ENCODE measurements at places on chromosomes 2 and 18.

DNA sequence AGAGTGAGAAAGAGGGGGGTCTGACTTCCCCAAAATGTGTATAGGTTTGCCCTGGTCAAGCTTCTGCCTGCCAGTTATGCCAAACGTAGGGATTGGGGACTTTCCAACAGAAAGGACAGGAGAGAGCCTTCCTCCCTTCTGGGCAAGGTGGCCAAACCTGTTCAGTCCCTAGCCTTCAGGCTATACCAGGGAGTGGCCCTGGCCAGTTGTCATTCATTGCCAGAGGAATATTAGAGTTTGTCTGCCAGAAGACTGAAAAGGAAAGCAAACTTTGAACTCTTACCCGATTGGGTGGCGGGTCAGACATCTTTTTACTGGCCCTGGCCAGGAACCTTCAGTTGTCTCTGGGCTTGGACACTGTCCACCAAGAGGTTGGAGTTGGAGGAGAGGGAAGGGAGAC lies 22.1 kb downstream of the RAB3GAP1 start:
- DNase-seq = no peak

- no peak for DNase-seq
These were observed 90.8 kb downstream of the HS6ST1 start for GRCh38 chr2:128227862-128228261.

DNA sequence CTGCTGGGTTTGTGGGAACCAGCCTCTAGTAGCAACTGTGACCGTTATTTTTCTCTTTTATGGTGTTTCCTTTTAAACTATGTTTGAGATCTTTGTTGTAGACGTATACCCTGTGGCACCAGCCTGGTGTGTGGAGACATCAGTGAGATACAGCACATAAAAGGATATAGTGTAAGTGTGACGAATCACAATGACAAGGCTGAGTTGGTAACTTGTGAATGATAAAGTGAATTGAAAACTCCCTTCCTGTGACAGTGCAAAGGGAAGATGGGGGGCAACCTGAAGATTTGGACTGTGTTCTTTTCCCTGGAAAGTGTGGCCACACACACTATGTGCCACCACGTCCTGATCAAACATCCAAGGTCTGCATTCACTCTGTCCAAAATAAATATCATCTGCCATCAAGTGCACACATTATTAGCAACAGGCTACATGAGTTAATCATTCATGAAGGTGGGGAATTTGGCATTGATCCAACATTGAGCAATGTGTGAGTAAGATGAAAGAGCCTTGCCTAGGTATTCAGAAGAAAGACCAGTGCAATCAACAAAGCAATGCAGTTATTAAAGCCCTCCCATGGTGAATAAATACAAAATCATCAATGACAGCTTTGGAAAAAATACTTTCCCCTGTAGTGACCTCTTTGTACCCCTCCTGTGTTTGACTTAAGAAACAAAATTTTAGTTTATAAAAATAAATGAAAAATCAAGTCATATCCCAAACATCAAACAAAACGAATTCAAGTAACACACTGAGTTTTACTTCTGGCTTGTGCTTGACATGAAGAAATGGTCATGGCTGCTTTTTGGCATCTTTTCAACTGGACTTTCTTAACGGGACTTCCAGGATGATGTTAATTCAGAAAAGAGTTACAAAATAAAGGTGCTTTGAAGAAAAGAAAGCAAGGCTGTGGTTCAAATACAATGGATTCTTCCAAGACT lies 1280.5 kb upstream of the ZEB2 start:
- no peak for DNase-seq

DNA sequence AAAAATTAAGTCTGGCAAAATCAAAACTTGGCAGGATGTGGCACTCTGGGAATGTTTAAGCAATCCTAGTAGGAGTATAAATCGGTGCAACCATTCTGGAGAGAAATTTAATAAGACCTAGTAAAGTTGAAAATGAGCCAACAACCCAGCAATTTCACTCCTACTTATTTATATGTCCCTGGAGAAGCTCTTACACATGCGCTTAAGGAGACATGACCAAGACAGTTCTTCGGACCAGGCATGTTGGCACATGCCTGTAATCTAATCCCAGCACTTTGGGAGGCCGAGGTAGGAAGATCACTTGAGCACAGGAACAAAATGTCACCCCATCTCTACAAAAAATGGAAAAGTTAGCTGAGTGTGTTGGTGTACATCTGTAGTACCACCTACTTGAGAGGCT lies 374.6 kb upstream of the LYPD1 start:
- DNase-seq = no peak

DNA sequence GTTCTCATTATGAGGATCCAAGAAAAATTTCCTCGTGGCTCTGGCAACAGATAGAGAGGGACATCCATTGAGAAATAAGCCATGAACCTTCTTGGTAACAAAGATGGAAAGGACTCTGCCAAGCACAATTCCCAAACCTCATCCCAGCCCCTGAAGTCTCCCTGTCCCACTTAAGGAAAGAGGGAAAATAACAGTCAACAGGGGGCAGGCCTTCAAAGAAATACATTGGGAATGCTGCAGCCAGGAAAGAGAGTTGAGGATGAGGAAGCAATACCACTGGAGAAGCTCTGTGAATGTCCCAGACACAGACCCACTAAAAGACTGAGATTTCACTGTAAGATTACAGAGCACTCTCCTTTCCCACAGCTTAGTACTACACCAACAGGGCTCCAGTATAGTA lies 93.2 kb downstream of the CD226 start:
- no peak for DNase-seq

DNA sequence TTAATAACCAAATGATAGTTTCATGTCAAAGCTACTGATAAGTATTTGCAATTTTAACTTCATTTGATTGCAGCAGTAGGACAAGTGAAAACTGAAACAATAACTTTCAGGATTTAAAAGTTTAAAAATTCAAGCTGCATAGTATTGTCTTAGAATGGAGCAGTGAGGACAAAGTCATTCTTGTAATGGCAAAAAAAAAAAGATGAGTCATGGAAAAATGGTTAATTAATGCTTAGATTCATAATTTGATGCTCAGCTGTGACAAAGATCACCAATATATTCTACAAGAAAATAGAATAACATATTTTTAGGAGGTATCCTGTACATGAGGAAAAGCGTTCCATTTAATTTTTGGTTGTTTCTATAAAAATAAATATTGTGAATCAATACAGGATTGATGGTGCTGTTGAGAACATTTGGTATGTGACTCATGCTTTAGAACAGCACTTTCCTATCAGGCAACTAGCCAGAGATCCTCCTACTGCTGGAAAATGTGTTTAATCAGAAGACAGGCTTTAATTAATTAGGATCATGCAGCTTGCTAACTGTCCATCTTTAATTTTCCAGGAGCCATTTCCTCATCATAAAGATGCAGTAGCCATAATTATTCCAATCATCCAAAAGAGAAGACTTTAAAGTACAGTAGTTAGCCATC lies 239.0 kb upstream of the MMADHC start:
- no peak for DNase-seq

- no peak for DNase-seq
These were observed 199.6 kb downstream of the PRKCE start for GRCh38 chr2:45851111-45851510.

DNA sequence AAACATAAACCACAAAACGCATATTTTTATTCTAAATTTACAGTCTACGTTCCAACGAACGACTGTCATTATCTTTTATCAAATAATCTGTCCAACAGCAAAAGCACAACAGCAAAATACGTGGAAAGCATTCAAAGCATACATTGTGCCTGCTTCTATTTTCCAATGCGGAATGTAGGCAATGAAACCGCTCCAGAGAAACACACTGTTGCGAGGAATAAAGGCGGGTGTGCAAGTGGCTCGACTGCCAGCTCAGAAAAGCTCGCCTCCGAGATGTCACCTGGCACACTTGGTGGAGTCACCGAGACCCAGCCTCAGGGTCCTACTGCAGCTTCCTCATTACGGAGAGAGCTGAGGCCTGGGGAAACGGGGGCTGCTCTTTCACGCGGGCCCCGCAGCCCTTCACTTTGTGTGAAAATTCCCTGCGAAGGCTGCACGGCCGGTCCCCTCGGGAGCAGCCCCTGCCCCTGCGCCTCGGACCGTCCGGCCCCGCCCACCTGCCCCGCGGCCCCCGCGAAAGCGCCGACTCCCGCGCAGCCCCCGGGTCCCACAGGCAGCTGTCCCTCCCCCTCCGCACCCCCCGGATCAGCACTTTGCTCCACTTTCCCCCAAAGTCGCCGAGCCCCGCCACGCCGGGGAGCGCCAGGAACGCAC lies 752 bp downstream of the MGAT4A start:
- peak; percentile 39 for DNase-seq

DNA sequence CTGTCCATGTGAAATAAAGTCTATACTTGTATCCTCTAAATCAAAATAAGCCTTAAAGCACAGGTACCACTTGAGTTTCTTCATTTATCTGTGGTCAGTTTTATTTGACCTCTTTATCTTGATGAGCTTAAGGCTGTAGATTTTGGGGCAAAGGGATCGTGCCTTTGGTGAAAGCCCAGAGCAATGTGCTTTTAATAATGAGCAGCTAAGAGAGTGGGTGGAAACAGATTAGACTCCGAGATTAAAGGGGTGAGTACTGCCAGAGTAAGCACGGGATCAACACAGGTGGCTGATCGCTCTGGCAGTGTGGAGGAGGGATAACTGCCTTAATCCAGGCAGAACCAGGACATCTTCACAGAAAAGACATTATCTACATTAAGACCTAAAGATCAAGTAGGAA lies 280.4 kb downstream of the TDRD15 start:
- no peak for DNase-seq

DNA sequence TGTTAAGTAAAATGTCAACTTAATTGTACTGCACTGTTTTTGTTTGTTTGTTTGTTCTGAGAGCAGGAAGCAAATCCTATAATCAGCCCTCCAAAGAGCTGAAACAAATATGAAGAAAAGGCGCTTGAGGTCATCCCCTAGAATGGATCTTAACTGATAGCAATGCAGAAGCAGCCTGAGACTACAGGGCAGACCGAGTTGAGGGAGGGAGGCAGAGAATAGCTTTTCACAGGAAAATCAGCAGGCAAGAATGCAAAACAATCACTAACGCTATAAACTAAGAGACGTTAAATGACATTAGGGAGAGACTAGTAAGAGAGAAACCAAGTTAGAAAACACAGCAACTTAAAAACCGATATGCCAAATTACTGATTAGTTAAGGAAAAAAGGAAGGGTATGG lies 37.2 kb downstream of the GALNT1 start:
- DNase-seq = no peak

- DNase-seq = no peak
These were observed 41.2 kb upstream of the HS6ST1 start for GRCh38 chr2:128359841-128360240.

DNA sequence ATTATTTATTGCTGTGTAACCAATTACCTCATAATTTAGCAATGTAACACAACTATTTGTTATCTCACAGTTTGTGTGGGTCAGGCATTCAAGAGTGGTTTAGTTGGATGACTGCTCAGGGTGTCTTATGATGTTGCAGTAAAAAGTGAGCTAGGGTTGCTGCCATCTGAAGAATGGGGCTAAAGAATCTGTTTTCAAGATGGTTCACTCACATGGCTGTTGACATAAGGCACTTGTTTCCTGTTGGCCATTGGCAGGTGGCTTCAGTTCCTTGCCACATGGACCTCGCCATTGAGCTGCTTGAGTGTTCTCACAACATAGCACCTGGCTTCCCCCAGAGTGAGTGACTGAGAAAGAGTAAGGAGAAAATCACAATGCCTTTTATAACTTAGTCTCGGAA lies 123.2 kb downstream of the TMEM17 start:
- DNase-seq = no peak

- DNase-seq = no peak
These were observed 27.5 kb downstream of the COA5 start for GRCh38 chr2:98580656-98581284.

GRCh38 chr2:231161877-231162329 lies 36.5 kb upstream of the ARMC9 start:
- DNase-seq = no peak

DNA sequence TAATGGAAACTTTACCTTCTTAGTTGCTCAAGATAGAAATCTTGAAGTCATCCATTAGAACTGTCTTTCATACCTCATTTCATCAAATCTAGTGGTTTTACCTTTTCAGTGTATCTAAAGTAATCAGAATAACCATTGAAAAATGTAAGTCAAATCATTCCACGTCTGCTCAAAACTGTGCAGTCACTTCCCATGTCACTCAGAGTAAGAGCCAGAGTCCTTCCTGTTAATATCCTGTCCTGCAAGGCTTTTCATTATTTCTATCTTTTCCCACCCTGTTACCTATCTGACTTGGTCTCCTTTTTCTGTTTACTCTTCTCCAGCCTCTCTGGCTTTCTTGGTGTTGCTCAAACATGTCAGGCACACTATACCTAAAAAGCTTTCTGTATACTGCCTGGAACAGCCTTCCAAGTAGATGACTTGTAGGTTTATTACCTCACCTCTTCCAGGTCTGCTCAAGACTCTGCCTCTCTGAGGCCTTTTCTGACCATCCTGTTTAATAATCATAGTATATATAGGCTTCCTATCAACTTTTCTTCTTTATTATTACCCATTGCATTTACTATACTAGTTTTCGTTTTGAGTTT lies 3.4 kb downstream of the C2orf69 start:
- DNase-seq = no peak

DNA sequence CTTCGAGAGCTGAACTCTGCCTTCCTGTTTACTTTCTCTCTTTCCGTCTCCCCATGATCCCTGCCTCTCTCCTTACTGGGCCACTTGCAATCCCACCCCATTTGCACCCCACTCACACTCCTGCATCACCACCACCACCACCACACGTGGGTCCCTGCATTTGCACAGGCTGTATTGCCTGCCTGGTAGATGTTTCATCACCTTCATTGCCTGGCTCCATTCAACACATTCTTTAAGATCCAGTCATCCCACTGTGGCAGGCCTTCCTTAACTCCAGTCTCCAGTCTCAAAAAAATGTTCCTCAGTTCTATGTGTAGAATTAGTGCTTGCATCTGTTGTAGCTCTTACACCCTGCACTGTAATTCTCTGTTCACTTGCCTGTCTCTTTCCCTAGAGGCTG lies 13.9 kb downstream of the NOSTRIN start:
- no peak for DNase-seq

- DNase-seq = peak; percentile 56
These were observed 1.3 kb upstream of the PRKCE start for GRCh38 chr2:45649858-45650811.

DNA sequence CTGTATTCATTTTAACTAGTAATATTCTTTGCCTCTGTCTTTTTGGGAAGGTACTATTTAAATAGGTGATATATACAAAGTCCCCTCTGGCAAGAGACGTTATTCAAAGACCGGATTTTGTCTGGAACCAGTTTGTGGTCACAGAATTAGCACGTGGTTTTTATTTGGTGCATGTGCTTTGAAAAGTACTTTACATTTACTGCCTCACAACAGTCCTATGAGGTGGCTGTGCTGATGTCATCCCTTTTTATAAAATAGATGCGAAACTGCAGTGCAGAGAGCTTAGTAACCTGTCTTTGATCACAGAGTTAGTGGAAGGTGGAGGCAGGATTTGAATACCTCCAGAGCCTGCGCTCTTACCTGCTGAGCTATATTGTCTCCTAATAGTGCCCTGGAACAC lies 4.0 kb downstream of the LPIN1 start:
- peak; percentile 68 for DNase-seq

Data from stimulated activated CD4-positive, alpha-beta T cell treated with anti-CD3 and anti-CD28 coated beads, Interleukin-4, amount 100 ng/mL, for 4 hours (primary cell).